NCI-H510A treated with DMSO at 0.1 percent for 48 hours (cell line): ENCODE measurements at places on chromosomes 5 and 9.

DNA sequence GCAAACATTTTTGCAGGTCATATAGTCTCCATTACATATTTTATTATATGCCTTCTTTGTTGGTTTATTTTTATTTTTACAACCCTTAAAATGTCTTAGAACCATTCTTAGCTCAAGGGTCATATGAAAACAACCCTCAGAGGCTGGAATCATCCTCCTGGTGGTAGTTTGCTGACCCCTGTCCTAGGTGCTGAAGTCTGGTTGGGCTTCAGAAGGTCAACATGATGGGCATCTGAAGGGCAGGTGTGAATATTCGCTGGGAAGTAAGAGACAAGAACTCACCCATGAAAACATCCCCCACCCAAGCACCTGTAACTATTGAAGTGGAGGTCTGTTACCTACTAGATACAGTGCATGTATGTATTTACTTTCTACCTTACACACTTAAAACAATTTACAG lies 75.4 kb downstream of the OSMR start:
- DNase-seq = no peak

DNA sequence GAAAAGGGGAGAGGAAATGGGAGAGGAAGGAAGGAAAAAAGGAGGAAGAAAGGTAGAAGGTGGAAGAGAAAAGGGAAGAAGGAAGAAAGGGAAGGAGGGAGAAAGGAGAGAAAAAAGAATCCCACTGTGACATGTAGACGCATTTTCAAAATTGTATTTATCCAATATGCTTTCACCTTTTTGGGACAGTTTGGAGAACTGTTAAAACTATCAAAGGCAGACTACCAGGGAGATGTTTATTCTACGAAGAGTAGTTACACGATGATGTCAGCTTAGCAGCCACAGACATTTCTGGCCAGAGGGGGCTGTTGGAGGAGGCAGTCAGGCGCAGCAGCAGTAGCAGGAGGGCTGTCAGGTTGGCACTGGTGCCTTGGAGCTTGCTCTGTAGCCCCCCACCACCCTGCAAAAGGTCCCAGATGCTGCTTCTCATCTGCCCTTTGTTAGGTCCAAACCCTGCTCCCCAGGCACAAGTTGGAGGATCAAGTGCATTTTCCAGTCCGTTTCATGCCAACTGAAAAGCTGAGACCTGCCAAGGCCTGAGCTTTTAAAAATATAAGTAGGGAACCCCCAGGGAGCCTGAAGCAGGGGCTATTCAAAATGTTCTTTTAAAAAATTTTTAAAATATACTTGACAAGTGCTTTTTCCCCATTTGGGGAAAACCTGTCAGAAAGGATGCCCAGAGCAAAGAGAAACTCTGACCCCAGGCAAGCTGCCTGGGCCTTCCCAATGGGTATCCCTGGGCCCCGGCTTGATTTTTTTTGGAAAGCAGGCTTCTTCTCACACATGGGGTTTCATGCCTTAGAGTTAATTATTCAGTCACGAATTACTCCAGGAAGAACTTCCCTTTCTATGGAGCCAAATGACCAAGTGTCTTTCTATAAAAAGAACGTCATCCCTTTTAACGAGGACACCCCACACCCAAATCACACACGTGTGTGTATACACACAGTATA lies 203.3 kb downstream of the SLIT3 start:
- DNase-seq = no peak

GRCh38 chr9:78781681-78782080 lies 484.8 kb downstream of the PSAT1 start:
- no peak for DNase-seq

DNA sequence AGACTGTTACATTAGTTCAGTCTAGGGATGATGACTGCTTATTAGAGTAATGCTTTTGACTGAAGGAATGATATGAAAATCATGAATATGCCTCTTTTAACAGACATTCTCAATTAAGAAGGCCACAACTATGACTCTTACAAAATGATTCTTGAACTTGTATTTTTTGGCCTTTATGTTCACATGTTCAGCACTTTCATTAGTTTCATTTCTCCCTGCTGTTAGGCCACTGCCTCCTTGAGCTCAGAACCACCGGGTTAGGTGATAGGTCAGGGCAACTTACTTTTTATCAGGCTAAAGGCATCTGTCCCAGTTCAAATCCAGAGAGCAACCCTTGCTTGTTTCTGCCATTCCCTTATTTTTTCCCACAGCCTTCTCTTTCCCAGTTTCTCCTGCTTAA lies 235.2 kb upstream of the ELL2 start:
- DNase-seq = no peak

GRCh38 chr9:115210699-115211098 lies 92.7 kb upstream of the TNC start:
- DNase-seq = no peak

DNA sequence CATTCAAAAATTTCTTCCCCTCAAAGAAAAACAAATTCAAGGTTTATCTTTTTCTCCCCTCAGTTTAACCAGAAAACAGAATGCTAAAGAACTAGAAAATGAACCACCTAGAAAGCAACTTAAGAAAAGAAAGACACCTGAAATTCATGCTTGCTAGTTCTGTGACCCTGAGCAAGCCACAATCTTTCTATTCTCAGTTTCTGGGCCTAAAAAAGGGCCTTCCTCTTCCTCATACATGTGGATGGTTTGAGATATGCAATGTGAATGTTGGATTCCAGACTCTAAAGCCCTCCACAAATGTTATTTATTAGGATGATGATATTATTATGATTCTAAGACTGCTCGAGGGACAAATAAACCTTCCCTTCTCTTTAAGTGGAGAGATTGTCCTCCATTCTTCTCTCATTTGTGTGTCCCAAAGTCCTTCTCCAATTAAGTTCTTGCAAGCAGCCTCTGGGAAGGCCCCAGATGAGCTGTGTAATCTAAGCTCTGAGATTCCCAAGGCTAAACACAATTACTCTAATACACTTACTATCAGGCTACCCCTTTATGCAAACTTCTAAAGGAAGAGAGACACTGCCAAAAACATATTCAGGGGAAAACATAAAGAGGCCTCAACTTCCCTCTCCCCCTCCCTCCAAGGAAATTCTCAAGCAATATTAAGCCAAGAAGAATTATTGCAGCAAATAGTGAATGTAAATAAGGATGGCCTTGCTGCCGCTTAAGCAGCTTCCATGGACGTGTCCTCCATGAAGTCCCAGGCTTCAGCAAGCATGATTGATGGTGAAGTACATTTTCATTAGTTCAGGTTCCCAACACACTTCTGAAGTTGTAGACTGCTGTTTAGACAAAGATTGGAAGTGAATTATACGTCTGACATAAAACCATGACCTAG lies 80.2 kb downstream of the PRKACG start:
- DNase-seq = no peak

DNA sequence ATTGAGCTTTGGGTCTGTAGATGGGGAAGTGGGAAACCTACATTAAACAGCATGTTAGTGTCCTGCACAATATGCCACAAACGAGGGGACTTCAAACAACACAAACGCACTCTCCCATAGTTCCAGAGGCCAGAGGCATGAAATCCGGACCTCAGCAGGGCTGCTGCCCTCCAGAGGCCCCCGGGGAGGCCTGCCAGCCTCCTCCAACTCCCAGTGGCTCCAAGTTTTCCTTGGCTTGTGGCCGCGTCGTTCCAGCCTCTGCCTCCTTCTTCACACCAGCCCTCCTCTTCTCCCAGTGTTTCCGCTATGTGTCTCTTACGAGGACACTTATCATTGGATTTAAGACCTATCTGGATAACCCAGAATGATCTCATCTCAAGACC lies 13.3 kb upstream of the COL5A1 start:
- no peak for DNase-seq

DNA sequence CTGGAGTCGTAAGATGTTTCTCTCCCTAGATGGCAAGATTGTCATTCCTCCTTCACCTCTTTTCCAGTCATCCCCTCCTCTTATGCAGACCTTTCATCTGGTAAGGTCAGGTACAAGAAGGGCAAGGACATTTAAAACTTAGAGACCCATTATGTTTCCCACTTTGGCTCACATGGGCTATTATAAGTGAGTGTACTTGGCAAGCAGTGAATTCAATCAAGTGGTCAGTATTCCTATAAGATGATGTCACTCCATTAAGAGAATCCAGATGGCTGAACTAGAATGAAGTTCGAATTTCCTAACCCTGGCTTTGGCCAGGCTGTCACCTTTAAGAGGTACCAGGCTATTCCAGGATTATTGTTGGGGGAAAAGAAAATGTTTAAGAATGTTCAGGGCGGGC lies 32.2 kb downstream of the ZNF131 start:
- DNase-seq = no peak

GRCh38 chr5:109899163-109899535 lies 209.4 kb downstream of the MAN2A1 start:
- DNase-seq = no peak

DNA sequence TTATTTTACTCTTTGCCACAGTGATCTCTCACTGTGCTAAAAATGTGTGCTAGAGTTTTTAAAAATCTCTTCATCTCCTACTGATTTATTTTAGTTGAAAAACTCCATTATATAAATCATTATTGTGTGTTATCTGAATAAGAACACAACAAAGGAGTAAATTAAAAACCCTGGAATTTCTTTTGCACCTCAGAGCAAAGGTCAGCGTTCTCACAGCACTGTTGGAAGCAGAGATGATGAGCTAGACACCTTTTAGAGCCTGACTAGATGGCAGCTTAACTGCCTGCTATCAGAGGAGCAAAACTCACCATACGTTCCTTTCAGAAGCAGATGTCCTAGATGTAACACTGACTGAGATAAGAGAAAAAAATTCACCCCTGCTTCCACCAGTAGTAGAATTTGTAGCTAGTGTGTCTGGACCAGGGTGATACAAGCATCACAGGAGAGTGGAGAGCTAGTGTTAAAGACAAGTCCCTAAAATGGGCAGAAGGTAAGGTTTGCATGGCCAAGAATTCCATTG lies 147.1 kb downstream of the ENTREP1 start:
- no peak for DNase-seq

- DNase-seq = no peak
Observed at GRCh38 chr5:59285300-59286016, 608.1 kb downstream of the PDE4D start.

GRCh38 chr9:16870596-16871335 lies at the start of gene BNC2:
Gene BNC2 (minus strand): TSS chr9:16870670. CDS start chr9:16870648, 22 bp downstream.
- no peak for DNase-seq

- DNase-seq = no peak
Observed at GRCh38 chr5:28516722-28517121, 1478.3 kb upstream of the CDH9 start.

DNA sequence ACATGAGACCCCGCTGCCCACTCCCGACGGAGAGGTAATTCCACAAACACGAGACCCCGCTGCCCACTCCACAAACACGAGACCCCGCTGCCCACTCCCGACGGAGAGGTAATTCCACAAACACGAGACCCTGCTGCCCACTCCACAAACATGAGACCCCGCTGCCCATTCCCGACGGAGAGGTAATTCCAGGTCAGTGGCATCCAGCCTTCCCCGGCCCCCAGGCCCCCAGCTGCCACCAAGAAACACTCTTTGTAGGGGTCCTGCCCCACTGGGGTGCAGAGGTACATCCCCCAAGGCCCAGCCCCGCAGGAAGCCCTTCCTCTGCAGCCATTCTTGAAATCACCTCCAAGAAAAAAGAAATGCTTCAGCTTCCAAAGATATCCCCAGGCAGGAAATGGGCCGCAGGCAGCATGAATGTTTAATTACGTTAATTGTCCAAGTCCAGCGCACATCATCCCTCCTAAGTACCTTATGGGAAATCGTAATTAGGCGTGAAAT lies 115.9 kb downstream of the ADAMTS2 start:
- no peak for DNase-seq

DNA sequence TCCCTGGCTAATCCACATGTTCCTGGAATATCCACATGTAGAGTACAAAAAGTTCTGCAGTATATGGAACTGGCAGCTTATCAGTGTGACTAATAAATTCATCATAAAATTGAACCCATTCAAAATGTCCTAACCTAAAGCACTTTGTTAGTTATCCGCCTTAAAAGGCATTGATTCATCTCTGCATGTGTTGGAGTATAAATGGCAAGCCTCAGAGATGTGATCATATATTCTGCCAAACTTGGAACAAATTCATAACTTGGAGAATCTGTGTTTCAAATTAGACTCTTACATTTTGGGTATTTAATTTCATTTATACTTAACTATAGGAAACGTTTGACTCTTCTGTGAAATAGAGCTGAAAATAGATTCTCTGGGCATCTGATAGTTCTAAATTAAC lies 25.2 kb upstream of the NREP start:
- DNase-seq = no peak

DNA sequence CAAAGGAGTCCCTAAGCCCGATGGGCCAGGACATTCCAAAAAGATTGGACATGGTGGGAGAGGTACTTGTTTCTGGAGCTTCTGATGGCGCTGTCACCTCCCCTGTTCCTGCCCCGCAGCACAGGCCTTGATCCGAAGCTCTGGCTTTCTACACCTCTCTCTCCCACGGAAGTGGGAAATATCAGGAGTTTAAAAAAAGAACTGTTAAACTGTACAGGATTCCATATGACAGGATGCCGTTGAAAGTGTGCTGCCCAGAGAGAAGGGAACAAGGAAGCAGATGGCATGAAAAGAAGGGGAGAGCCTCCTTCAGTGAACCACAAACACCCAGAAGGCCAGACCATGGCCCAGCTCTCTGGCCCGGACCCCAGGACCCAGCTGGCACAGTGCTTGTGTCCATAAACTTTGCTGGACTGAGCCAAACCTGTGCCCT lies 26.8 kb upstream of the SLC2A8 start:
- no peak for DNase-seq

- no peak for DNase-seq
Observed at GRCh38 chr9:68949271-68950000, 64.5 kb downstream of the PRKACG start.

GRCh38 chr9:135602789-135603481 lies 36.4 kb downstream of the GLT6D1 start:
- peak; percentile 12 for DNase-seq

GRCh38 chr5:77892061-77893010 lies 116.2 kb upstream of the TBCA start:
- peak; percentile 11 for DNase-seq
